ENCODE measurements at places on chromosomes 2 and 18. TPM values are rescaled to one million over a fixed set of nuclear protein-coding genes. Genes with fewer than 3 reads are reported as not detected.

- DNase-seq: no peak
Observed at GRCh38 chr18:57803103-57803969, at the start of gene ATP8B1. Gene ATP8B1 (minus strand): TSS chr18:57803315. CDS start chr18:57731807, 71,508 bp downstream.

- DNase-seq: no peak
Observed at GRCh38 chr2:75609937-75610508, 36.6 kb upstream of the MRPL19 start.

- DNase-seq: no peak
Observed at GRCh38 chr2:187567126-187567525, 12.9 kb upstream of the TFPI start.

- no peak for DNase-seq
Observed at GRCh38 chr2:12009323-12009905, 263.0 kb downstream of the LPIN1 start.

GRCh38 chr18:27699137-27699536 lies 477.8 kb downstream of the CDH2 start:
- no peak for DNase-seq

DNA sequence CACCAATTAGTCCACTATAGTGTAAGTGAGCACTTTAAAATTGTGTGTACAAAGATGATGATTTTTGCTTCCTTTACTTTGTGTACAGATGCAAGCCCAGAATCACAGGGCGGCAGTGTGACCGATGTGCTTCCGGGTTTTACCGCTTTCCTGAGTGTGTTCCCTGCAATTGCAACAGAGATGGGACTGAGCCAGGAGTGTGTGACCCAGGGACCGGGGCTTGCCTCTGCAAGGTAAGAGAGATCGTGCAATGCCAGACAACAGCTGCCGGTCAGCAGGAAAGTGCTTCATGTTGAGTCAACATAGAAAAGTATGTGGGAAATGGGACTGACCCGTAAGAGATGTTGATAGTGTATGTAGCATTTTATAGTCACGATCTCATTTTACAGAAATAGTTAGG lies 156.8 kb upstream of the TTC39C start:
- DNase-seq: no peak

GRCh38 chr2:28381225-28382180 lies 11.2 kb upstream of the FOSL2 start:
- DNase-seq: no peak

DNA sequence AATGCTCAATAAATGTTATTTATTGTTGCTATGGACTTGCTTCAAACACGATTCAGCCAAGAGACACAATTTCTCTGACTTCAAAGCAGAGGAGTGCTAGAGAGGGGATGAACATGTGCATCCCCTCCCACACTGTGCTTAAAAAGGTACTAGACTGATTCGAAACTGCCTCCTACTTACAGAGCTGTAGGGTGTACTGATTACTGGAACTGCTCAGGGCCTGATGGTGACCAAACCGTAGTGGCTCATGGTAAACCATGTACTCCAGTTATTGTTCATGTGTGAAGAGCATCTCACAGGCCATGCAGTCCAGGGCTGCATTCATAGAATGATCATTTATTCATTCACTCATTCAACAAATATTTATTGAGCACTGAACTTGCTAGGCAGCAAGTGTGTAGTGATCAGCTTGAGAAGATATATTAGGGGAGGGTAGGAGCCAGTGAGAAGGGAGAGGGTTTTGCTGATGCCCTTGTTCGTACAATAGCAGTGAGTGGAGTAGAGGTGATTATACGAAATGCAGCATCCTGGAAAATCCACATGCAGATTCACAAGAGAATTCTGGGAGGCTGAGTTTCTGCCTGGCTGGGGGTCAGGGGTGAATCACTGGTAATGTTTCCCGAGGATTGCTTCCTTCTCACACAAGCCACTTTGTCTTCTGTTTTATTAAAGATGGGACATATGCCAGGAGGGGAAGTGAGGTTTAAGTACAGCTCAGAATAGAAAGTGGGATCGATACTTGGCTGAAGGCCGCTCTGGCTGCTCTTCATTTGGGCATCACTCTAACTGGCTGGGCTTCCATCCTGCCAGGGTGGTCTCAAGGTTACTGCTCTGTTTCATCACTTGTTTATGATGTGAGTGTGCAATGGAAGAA lies 245.4 kb downstream of the RAD51AP2 start:
- DNase-seq: no peak

GRCh38 chr2:109305490-109306167 lies 176.6 kb downstream of the SH3RF3 start:
- DNase-seq: no peak

GRCh38 chr18:76592981-76593381 lies 97.9 kb upstream of the ZNF516 start:
- no peak for DNase-seq

- DNase-seq: no peak
Observed at GRCh38 chr2:31266804-31267203, 32.9 kb downstream of the EHD3 start.

DNA sequence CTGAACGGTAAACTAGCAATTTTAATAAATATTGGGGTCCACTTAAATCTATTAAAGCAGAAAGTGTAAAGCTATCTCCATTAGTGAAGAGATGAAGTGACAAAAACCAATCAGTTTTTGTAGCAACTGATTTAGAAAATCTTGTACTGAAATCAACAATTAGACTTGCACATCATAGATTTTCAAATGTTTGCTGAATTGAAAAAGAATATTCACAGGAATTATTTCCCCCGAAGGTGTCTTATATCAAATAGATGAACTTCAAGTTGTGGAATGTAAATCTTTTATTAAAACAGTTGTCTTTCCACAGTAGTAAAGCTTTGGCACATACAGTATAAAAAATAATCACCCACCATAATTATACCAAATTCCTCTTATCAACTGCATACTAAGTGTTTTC lies 48.7 kb downstream of the ATIC start:
- no peak for DNase-seq

- DNase-seq: no peak
Observed at GRCh38 chr2:9805435-9806297, 37.6 kb upstream of the TAF1B start.

DNA sequence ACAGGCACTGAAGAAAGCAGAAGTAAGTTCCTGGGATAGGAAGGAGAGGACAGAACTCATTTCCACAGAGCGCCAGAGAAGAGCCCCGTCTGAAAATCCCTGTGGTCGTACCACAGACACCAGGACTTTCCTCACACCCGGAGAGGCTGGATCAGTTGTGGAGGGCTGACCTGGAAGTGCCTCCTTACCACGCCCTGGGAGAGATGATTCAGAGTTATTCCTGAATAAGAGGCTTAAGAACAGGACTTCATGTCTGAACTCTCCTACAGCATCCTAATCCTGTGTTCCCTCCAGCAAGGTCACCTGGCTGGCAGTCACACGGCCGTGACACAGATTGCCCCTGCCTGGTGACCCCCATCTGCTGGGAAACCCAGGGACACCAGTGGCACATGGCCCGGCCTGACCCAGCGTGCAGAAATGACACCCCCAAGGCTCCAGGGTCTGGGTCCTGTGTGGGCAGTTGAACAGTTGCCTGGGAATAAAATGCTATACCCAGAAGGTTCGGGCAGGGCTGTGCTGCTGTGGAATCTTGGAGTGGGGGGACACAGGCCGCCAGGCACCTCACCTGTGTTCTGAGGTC lies 105.9 kb downstream of the PXDN start:
- DNase-seq: no peak

DNA sequence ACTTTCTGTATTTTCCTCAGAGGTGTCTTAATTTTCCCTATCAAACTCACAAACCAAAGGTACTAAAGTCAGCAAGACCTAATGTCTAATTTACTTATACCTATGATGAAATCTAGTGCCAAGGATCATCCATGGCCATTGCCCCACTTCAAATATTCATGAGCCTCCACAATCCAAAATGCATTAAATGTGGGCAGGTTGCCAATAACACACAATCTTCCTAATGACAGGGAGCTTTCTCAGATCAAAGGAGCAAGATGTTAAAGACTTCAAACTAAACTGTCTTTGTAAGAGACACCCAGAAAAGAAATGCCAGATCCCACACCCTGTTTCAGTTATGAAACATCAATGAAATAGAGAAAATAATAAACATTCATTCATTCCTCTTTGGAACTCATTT lies 143.2 kb downstream of the TMEFF2 start:
- DNase-seq: no peak

- DNase-seq: no peak
Observed at GRCh38 chr2:62577994-62578781, 72.2 kb upstream of the TMEM17 start.

GRCh38 chr2:200302940-200303727 lies 3.4 kb upstream of the SPATS2L start:
- DNase-seq: no peak

DNA sequence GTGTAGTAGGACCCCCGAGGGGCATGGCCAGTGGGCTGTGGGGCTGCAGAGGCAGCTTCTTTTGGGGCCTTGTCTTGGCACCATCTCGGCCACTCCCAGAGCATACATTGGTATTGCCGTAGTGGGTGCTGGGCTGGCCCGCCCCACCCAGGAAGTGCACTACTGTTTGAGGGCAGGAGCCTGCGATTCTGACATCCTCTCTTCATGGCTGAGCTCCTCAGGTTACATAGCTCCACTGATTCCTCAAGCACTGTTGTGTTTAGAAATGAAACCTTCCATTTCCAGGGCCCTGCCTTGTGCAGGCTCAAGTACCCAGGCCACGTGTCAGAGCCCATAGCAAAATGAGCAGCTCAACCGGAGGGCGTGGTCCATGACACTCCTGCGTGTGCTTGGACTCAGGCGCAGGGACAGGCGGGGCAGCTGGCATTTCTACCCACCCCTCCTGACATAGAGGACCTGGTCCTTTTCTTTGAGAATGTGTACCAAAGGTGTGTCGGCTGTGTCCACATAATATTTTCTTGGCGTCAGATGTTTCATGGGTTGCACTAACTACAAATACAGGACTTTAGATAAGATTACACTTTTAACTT lies 67.9 kb downstream of the DGKD start:
- DNase-seq: peak; percentile 50

DNA sequence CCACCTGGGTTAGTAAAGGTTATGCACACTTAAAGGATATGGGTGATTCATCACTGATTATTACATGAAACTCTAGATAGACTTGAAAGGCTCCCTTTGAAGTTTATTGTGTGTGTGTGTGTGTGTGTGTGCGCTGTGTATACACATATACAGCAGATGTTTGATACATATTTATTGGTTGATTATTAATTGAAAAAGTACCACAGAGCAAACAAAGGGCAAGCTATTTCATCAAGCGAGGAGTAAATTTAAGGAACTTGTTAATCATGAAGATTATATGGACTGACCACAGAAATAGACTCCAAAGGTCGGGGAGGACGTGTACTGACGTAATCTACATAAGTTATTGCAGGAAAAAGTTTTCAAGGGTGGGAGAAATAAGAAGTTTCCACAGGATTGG lies 617.4 kb upstream of the POU3F3 start:
- no peak for DNase-seq

GRCh38 chr2:215511454-215512346 lies 75.8 kb upstream of the FN1 start:
- DNase-seq: no peak

The FN1 gene
- 0.26 TPM for total RNA-seq

The KIF5C gene
- total RNA-seq: 41.6 TPM

The ANKRD36 gene
- 65.5 TPM for total RNA-seq

The ST3GAL5 gene
- 34.3 TPM for total RNA-seq

The CD302 gene
- 3.0 TPM for total RNA-seq

The CABLES1 gene
- total RNA-seq: not detected

The PCARE gene
- total RNA-seq: not detected

The TXNDC2 gene
- not detected for total RNA-seq

The TDRD15 gene
- total RNA-seq: not detected

The ESPNL gene
- 0.05 TPM for total RNA-seq

The UNC80 gene
- not detected for total RNA-seq
